ENCODE measurements at places on chromosomes 2 and 18.
A peak's percentile ranks its signal among the peaks of the same experiment; 100 is the strongest.

- no peak for DNase-seq
These were observed 230.1 kb downstream of the DYM start for GRCh38 chr18:49230326-49230725.

DNA sequence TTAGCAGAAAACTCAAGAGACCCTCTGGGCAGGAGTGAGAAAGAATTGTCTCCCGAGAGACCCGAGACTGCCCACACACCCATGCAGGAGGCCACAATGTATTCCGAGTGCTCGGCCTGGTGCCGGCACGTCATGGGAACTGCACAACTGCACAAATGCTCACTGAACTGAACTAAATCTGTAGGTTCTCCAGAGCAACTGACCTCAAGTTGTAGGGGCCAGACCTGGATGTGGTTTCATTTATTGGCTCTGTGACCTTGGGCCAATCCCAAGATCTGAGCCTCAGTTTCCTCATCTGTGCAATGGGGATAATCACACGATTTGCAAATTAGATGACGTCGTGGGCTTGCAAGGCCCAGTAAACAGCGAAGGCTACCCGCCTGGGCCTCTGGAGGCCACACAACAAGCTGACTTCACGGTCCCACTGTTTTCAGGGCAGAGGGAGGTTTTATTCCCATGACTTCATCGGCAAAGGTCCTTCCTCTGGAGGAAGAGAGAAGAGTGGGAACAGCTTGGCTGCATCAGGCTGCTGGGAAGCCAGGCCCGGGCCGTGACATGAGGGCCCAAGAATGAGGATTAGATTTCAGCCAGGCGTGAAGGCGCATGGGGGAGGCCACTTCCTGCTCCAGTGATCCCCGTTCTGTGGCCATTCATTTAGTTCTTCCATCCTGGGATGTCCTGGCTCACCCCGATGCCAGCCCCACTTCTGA, 3.6 kb upstream of the ERFE start:
- DNase-seq, result no peak

DNA sequence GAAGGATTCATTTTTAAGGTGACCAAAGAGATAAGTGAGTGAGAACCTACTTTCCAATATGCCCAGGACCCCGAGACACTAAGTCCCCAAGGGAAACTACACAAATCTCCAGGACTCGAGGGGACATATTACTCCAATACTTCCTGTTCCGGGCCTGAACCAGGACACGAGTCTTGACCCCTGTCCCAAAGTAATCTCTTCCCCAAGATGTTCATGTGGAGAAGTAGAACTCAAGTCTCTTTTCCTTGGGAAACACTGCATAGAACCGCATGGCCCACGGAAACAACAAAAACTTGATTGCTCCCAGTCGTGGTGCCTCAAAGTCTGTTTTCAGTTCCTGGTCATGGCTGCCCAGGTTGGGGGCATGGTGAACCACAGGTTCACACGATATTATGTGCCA, 87.2 kb upstream of the ZEB2 start:
- DNase-seq, result no peak

- DNase-seq, result peak; percentile 8
These were observed 37.8 kb upstream of the RTTN start for GRCh38 chr18:70243131-70243929.

Measured in RWPE1 (cell line).